ENCODE measurements at places on chromosomes 5 and 9.

GRCh38 chr9:95007226-95007869 is 280.8 kb downstream of the AOPEP start:
- peak; percentile 53 for DNase-seq

- no peak for DNase-seq
Measured at GRCh38 chr5:169988206-169988605, 7.9 kb upstream of the INSYN2B start.

DNA sequence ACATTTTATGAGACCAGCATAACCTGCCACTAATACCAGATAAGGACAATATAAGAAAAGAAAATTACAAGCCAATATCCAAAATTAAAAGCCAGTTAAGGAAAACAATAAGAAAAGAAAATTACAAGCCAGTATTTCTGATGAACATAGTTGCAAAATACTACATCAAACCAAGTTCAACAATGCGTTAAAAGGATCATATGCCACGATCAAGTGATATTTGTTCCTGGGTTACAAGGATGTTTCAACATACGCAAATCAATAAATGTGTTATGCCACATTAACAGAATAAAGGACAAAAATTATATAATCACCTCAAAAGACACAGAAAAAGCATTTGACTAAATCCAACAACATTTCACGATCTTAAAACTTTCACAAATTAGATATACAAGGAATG is 431.9 kb downstream of the ELAVL2 start:
- DNase-seq, result no peak

DNA sequence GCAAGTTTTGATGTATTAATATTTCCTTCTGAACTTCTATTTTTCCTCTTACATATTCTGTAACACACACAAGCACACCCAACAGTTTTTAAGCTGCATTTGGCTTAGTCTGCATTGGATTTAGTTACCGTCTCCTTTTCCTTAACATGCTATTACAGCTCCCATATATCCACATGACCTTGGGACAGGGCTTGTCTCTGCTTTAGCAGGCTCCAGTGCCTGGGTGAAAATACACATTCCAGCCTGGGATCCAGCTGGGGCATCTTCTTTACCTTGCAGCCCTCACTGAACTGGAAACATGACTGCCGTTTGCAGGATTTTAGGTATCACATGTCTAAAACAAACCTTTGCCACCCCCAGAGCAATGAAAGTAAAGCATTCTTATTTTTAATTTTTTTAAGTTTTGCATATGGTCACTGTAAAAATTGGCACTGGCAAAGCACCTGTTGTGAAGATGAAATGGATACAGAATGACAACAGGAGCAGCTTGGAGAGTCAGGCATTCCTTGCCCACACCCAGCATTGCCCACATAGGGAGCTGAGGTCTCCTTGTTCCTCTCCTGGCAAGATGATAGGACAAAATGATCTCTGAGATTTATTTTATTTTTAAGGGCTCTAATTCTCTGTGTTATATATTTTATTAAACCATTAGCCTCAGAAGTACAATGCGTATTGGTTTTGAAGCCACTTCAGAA is 4.0 kb downstream of the GADD45G start:
- DNase-seq, result no peak

DNA sequence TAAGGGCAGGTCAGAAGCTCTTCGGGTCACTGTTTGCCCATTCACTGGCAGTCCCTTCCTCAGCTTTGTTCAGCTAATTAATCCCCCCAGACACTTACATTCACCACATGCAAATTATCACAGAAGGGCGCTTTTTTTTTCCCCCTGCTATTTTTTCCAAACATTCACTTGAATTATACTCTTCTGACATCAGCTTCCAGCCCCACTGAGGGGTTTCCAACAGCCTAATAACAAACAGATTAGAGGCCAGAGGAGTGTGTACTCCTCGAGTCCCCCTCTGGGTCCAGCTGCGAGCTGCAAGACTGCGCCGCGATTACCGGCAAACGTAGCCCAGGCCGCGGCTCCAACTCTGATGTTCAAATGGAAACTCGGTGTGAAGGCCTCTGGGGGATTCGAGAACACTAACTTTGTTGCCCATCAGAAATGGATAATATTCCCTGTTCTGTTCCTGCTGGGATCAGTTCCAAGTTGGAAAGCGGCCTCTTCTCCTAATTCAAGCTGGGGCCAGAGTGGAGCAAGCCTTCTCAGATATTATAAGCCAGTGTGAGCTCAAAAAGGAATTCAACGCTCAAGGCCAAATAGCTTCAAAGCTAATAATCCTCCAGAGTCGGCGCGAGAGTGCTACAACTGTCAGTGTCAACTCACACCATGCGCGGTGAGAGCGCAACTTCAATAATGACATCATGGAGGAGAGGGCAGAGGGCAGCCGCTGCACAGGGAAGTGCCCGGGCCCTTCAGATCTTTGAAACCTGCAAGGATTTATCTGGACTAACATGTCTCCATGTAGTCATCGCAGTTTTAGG is 560.8 kb downstream of the BNC2 start:
- DNase-seq, result no peak

DNA sequence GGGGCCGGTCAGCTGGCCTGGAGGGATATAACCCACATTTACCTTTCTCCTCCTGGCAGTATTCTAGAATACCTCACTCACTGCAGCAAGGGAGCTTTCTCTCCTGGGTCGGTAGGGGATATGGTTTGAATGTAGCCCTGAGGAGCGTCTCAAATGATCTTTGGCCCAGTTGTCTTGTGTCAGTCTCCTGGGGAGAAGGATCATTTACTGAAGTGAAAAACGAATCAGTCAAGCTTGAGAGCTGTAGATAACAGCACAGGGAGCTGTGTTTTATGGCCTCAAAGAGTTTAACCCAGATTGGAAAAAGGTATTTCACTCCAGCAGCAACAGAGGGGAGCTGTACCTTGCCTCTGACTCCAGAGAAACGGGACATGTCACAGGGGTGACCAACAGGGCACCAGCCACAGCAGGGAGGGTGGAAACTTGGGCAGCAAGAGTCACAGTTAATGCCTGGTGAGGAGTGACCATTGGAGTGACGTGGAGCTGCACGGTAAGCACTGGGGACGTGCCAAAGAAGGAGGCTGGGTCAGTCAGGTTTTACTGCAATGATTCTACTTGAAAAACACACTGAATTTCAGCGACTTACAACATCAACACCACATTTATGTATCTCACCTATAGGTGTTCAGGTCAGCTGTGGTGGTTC is 29.8 kb upstream of the ZFR start:
- no peak for DNase-seq

GRCh38 chr9:23563517-23563916 is 262.5 kb downstream of the ELAVL2 start:
- no peak for DNase-seq

DNA sequence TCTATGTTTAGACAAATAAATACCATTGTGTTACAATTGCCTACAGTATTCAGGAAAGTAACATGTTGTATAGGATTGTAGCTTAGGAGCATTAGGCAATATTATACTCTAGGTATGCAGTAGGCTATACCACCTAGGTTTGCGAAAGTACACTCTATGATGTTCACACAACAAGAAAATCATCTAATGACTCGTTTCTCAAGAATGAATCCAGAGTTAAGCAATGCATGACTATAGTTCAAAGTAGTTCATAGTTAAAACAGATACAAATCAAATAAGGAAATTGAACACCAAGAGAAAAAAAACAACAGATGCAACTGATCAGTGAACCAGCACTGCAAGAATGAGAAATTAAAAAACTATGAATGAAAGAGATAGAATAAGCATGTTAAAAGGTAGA is 27.6 kb upstream of the ABLIM3 start:
- DNase-seq, result no peak
